ENCODE measurements at places on chromosomes 2 and 18.

GRCh38 chr2:58834404-58834803 is 593.3 kb upstream of the FANCL start:
- DNase-seq = no peak

DNA sequence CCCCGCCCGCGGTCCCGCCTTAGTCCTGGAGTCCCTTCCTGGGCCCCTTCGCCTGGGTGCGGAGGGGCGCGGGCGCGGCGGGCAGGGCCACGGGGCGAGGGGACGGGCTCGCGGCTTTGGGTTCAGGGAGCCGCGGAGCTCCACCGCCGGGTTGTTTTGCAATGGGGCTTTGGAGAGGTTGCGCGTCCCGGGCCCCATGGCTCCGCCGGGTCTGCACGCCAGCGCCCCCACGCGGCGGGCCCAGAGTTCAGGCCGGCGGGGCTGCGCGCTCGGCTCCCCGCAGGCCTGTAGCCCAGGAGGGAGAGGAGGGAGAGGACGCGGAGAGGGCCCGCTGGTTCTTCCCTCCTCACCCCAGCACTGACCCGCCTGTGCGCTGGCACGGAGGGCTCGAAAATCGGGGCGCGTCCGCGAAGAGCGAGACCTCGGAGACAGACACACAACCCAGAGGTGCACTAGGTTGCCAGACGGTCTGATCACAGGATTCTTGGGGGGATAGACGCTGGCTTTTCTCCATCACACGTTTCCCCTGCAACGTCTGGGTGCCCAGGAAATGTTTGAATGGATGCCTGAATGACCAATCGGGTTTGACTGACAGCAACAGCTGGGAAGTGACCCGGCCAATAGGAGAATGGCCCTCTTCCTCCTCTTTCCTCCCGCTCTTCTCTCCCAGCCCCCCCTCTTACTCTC is 4.9 kb upstream of the SIX2 start:
- no peak for DNase-seq

GRCh38 chr2:27281855-27282559 is at the start of gene TRIM54:
Gene TRIM54, plus strand, starts transcription at chr2:27282429. Its CDS starts 303 bp downstream, at chr2:27282732.
- DNase-seq = no peak

DNA sequence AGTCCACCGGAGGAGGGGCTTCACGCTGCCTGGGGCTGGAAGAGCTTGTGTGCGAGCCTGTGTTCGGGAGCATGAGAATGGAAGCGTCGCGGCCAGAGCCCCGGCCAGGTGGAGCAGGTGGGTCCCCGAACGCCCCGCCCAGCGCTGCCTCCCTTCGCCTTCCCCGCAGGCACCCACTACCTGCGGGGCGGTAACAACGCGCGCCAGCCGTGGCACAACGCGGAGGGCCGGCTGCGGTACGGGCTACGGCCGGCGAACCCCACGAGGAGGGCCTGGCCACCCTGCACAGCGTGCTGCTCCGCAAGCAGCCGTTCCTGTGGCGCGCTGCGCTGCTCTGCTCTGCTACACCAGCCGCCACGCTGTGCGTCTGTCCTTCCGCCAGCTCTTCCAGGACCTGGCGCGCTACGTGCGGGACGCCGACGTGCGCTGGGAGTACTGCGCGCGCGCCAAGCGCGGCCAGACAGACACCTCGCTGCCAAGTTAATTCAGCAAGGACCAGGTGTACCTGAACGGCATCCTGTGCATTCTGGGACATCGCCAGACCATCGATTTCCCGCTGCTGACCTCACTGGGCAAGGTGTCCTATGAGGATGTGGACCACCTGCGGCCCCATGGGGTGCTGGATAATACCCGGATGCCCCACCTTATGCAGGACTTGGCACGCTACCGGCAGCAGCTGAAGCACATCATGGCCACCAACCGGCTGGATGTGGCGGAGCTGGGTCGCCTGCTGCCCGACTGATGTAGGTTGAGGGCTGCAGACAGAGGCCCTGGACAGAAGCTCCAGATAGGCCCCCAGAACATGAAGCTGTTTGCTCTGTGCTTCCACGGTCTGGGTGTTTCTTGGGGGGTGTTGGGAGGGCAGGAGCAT is 200.6 kb downstream of the NAPG start:
- no peak for DNase-seq

DNA sequence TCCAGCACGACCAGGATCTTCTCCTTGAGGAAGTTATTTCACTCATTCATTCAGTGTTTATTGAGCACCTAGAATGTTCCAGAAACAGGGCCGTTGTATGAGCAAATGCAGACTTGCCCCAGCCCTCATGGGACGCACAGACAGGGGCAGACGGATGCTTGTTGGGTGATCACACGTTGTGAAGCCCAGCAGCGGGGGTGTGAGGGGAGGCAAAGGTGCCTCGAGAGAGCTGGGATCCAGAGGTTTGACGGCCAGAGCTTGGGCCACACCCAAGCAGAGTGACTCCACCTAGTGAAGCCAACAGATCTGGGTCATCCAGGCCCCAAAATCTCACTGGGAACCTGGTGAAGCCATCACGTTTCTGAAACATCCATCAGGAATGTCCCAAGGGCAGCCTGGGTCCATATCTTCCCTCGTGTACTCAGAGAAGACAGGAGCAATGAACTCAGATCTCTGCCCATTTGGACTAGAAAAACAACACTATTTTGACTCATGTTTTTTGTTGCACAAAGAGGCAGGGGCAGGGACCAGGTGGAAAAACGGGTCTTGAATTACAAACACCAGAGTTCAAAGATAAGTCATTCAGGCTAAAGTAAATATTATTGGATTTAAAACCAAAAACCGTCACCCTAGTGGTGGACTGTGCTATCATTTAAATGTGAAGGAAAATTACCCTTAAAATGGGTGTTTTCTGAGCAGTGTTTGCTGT is 54.9 kb upstream of the RBM44 start:
- no peak for DNase-seq

- peak; percentile 24 for DNase-seq
Measured at GRCh38 chr2:240983361-240983995, 14.9 kb upstream of the SNED1 start.
